Ureter (tissue), 1 donor: ENCODE measurements at places on chromosomes 2 and 18. TPM values are rescaled to one million over a fixed set of nuclear protein-coding genes. Genes with fewer than 3 reads are reported as not detected.

DNA sequence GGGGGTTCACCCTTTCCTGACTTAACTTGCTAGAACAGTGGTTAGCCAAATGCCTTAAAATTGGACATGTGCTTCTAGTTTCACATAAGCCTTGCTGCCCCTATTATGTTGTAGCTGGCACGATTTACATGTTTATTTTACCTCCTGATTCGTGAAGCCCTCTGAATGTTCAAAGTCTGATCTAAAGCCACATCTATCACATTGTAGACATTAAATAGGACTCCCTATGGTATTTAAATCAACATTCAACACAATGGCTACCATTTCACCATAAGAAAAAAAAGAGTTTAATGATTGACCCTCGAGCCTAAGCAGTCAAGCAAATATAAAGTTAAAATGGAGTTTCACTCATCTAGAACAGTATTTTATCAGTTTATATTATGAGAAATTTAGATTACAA is 151.5 kb downstream of the GULP1 start:
- no peak for DNase-seq

DNA sequence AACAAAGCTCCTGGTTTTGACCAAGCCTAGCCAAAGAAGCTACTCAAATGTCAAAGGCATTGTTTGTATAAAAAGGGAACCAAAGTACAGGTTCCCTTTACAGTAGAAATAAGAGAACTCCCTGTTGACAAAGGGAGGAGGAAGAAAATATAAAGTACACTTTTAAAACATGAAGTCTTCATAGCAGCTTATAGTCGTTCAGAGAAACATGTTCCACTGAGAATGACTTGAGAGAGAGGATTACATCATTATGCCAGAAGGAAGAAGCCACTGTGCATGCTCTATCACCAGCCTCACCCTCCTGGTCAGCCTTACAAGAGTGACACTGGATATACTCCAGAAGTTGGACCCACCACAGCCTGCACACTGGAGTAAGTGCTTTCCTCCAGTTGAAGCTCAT is 2.5 kb upstream of the DHRS9 start:
- DNase-seq, result no peak

- no peak for DNase-seq
Observed at GRCh38 chr2:84732897-84733778, 147.7 kb downstream of the TRABD2A start.

DNA sequence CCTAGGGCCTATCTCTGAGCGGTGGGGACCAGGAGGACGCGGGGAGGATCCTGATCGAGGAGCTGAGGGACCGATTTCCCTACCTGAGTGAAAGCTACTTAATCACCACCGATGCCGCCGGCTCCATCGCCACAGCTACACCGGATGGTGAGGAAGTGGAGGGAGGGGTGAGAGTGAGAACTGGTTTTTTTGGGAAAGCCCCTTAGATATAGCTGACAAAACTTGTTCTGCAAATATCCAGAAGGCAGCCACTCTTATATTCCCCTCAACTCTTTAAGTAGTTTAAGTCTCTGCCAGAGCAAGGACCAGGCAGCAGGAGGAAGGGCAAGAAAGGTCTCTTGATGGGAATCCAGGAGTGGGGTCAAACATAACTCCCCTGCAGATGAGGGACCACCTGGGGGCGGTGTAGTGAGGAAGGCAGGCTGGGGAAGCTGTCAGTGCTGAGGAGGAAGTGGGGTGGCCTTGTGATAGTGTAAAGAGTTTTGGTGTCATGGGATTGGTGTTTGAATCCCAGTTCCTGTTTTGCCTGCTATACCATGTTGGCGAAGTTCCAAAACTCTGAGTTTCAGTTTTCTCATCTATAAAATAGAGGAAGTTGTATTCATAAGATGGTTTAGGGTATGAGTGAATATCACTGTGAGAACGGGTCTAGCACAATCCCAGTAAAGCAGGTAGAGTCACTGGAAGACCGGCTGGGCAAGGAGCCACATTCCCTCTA is 3.4 kb downstream of the NAGK start:
- no peak for DNase-seq

DNA sequence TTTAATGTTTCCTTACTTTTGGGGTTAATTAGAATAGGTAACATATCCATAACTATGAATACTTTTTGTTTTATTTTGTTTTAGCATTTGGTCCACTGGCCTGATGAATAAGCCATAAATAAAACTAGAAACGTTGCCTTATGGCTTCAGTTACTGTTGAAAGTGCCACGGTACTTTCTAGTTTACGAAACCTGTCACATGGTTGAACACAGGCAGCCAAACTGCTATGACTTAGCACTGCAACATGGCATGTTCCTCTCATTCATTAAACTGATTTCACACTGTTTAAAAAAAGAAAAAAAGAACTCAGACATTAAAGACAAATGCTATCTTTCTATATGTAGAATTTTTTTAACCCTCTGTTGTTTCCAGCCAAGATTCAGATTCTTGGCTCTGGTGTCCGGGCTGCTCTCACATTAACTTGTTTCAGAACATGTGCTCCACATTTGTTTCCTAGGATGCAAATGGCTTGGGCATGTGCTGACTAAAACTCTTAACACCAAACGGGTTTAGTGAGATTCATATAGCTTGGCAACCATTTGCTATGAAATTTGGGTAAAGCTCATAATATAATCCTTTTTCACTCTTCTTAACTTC is 323.9 kb upstream of the RND3 start:
- no peak for DNase-seq

- DNase-seq, result no peak
Observed at GRCh38 chr18:54824761-54825160, 3.5 kb upstream of the RAB27B start.

DNA sequence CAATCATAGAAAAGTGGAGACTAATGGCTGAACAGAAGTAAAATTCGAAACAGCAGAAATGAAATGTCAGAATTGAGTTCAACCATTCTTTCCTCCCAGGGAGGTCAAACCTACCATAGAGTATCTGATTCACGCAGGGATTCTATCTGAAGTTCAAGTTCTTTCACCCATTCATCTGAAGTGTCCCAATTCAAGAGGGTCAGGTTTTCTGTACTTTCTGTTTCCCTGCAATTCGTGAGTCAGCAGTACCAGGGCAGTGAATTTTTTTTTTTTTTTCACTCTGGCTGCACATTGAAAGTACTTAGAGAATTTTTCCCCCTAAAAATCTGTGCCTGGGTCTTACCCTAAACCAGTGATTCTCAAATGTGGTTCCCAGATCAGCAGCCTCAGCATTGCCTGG is 40.9 kb upstream of the CCDC88A start:
- DNase-seq, result no peak

- DNase-seq, result no peak
Observed at GRCh38 chr2:128528133-128528532, 209.5 kb upstream of the HS6ST1 start.

DNA sequence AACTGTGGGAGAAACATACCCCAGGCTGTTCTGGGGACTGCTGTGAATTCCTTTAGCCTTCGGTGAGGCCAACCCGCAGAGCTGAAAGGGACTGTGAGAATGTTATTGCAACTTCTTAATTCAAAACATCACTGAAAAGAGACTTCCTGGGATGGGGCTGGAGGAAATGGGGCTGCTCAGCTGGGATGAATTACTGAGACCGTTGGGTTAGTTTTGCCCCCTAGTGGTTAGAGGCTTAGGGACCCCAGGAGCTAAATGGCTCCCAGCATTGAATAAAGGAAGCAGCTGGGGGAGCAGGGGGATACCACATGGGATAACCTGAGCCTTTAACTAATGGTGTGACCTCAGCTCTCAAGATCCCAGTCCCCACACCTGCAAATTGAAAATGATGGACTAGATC is 941.1 kb upstream of the FANCL start:
- no peak for DNase-seq

DNA sequence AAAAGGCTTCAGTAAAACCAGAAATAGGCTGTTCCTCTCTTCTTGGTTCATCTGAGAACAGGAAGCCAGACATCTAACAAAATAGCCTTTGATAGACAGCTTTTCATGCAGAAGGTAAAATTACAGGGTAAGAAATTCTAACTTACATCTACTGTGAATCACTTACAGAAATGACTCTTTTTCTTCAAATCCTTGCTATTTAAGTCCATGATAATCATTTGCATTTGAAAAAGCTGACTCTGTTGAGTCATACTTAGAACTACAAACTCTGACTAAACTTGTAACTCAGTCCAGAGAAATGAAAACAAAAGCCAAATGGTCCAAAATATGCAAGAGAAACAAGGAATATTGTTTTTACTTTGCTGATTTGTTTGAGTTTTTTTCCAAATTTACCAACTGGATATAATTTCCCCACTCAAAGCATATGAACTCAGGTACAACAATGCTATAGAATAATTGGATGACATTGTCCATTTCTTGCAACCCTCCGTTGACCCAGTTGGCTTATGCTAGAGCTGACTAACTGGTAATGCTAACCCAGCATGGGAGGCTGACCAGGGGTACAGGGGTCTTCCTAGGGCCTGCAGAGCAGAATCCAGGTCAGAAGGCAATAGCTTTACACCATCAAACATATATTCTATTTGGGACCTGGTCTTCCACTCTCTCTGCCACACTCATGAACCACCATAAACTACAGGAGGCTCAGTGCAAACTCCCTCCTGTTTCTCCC is 18.8 kb upstream of the MREG start:
- DNase-seq, result no peak

- no peak for DNase-seq
Observed at GRCh38 chr2:165594231-165594934, 124.9 kb downstream of the CSRNP3 start.

- DNase-seq, result no peak
Observed at GRCh38 chr2:141806090-141806489, 324.7 kb downstream of the LRP1B start.

DNA sequence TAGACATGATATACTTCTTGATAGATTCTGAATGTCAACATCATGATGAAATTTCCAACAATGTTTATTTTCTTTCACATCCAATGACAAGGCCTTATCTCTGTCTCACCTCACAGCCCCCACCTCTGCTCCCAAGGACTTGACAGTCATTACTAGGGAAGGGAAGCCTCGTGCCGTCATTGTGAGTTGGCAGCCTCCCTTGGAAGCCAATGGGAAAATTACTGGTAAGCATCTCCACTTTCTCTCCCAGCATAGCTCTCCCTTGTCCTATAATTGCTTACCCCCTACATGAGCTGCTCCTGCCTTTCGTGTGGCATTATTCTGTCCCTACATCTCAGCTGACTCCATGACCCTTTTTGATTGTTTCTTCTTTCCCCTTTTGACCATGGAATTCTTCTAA is 821.8 kb downstream of the MBD2 start:
- no peak for DNase-seq

DNA sequence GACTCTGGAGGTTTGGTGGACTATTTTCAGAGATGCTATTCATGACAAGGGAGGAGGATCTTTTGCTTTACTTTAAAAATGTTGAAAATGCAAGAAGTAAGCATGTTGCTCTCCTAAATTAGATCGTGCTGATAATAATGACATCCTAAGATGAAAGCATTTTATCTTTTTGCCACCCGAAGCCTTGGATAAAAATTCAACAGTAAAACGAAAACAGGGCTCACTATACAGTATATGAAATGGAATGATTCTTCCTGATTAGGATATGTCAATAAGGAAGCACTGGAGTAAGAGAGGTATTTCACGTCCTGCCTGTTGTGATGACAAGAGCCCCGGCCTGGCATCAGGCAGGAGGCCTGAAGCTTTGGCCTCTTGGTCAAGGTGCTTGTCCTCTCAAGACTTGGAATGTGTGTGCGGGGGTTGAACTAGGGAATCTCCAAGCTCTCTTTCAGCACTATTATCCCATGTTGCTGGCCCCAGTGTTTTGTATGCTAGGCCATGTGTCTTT is 306.0 kb downstream of the MTX2 start:
- no peak for DNase-seq

GCG gene
- total RNA-seq, result not detected

SNED1 gene
- 41.8 TPM for total RNA-seq

UGT1A7 gene
- total RNA-seq, result 7.7 TPM

KLHL30 gene
- total RNA-seq, result 2.2 TPM

PIEZO2 gene
- total RNA-seq, result 3.9 TPM
